ENCODE measurements at places on chromosomes 16 and 17.
A peak's percentile ranks its signal among the peaks of the same experiment; 100 is the strongest.

DNA sequence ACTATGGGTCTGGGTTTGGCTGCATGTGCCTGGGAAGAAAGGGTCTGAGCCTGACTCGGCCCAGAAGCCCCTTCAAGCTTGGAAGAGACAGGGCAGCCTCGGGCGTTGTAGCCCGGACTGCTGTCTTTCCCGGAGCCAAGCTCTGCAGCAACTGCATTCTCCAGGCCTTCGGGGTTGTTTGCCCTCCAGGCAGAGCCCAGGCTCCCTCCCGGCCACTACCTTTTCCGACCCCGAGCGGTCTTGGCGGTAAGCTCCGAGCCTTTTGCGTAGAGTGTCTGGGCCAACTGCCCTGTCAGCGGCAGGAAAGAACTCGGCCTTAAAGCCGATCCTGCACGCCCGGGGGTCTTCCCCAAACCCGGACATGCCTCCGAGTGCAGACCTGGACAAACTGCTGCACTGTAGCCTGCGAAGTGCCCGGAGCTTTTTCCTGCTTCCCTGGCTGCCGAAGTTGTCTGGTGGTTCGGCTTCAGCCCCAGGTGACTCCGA is 1.3 kb downstream of the LHX1 start:
- DNase-seq, result no peak

DNA sequence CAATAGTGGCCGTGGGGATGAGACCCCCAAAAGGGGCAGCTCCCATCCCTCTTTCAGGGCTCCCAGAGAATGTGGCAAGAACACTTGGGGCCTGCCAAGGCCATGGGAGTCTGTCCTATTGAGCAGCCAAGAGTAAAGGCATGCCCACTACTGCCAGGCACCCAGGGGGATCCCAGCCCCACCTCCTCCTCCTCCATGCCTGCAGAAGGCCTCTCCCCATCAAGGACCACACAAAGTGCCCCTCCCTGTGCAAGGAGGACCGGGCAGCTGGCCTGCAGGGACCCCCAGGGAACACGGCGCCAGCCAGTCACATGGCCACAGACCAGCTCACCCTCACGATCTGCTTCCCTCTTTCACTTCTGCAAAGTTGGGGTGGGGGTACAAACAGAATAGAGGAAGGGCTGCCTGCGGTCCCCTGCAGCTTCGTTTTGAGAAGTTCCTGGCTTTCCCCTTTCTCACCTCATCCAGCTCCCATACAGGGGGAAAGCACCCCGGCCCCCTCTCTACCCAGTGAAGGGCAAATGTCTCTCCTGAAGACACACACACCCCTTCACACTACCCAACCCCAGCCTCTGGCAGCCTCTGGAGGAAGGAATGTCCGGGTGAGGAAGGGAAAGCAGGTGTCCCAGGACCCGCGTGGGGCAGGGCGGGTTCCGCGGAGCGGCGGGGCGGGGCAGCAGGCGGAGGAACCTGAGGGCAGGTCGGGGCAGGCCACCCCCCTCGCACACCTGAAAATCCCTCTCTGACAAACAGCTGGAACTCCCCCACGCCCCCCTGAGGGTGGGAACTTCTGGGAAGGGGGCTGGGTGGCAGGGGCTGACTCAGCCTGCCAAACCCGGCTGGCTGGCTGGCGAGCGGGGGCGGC is 2.0 kb downstream of the PPP1R9B start:
- DNase-seq, result peak; percentile 79

DNA sequence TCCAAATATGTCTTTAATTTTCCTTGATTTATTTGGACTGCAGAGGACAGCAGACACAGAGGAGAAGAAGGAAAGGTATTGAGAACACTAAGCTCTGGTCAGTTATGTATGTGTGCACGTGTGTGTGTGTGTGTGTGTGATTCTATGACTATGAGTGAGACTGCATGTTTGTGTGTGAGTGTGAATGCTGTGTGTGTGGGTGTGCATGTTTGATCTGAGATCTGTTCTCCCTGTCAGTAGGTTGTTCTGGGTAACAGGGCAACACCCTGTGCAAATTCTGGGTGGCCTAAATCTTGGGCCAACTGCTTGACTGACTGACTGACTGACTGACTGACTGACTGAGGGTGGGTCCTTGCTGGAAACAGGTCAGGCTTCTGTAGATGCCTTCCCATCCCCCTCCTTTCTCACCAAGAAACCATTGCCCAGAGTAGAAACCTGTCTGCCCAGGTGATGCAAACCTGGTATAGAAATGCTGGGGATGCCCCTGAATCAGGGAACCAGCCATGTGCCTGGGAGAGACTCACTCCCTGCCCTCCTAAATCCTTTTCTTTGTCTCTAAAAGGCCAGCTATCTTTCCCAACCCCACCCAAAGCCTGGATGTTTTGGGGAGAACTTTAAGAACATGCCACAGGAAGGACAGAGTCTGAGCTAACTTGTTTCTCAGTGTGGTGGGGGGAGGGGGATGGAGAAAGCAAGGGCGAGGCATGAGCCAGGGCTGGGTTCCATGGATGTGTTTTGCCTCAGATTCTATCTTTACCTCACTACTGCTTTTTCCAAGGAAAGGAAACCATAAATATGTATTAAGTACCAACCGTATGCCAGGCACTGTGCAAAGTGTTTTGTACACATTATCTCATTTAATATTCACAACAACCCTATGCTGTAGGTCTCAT is 4.5 kb upstream of the NR1D1 start:
- no peak for DNase-seq

GRCh38 chr16:19264123-19264673 is 21.3 kb upstream of the CLEC19A start:
- DNase-seq, result no peak

- no peak for DNase-seq
Measured at GRCh38 chr17:4895657-4896331, 3.5 kb upstream of the C17orf107 start.

DNA sequence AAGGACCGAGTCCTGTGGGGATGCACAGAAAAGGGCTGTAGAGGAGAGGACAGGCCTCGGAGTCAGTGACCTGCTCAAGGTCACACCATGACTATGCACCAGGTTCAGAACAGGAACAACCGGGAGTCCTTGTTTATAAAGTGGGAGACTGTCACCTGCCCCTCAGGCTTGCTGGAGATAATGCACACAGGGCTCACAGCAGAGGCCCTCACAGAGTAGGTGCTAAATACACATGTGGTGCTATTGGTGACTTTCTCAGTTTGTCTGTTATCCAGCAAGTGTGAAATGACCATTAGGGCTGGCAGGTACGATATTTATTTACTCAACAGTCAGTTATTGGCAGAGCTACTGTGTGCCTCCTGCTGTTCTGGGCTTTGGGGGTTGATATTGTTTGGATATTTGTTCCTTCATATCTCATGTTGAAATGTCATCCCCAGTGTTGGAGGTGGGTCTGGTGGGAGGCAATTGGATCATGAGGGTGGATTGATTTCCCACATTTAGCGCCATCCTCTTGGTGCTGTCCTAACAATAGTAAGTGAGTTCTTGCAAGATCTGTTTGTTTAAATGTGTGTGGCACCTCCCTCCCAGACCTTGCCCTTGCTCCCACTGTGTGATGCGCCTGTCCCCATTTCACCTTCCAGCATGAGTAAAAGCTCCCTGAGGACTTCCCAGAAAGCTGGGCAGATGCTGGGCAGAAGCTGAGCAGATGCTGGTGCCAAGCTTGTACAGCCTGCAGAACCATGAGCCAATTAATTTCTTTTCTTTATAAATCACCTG is 162.1 kb upstream of the MPHOSPH6 start:
- no peak for DNase-seq

- no peak for DNase-seq
Measured at GRCh38 chr17:40224718-40225550, 5.8 kb downstream of the WIPF2 start.

DNA sequence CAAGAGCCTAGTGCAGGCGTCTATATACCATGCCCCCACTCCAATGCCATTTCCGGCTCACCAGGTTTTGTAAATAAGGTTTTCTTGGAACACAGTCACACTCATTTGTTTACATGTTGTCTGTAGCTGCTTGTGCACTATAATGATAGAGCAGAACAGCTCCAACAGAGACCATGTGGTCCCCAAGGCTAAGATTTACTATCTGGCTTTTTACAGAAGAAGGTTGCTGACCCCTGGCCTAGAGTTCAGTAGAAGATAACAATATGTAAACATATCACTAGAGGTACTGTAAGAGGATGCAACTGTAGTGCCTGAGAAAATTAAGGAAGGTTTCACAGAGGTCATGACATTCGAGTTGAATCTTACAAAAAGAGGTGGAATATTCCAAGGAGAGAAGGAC is 66.3 kb downstream of the CACNG1 start:
- DNase-seq, result no peak

DNA sequence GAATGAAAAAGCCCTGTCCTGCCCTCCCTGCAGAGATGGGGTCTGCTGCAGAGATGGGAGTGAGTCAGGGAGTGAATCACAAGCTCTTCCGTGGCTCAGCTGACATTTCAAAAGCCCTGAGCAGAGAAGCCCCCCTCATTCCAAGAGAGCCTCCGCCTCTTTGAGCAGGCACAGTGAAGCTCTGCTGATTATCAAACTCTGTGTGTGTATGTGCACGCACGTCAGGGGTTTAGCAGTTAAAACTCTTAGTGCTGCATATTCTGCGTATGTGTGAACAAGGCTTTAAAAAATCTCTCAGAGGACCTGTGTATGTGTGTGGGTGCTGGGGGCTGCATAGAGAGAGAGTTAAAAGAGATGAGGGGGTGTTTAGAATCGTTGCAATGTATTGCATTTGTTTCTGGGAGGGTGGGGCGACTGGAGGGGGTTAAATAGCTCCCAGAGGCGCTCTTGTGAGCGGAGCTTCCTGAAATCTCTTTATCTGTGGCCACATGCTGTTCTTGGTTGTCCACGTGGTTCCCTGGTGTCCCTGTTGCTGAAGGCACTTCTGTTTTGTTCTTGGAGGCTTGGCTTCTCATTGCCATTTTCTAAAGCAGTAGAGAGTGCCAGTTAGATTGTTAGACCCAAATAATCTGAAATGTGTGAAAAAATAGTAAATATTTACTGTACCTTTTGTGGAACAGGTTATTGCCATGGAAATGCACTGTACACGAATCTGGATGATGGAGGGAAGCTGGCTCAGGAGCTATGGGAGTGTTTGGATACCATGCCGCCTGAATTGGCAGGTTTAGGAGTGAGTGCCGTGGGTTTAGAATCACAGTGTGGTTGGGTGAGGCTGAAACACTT is 116.6 kb downstream of the PRKCB start:
- no peak for DNase-seq

GRCh38 chr17:29628644-29629043 is 5.9 kb upstream of the CORO6 start:
- no peak for DNase-seq

DNA sequence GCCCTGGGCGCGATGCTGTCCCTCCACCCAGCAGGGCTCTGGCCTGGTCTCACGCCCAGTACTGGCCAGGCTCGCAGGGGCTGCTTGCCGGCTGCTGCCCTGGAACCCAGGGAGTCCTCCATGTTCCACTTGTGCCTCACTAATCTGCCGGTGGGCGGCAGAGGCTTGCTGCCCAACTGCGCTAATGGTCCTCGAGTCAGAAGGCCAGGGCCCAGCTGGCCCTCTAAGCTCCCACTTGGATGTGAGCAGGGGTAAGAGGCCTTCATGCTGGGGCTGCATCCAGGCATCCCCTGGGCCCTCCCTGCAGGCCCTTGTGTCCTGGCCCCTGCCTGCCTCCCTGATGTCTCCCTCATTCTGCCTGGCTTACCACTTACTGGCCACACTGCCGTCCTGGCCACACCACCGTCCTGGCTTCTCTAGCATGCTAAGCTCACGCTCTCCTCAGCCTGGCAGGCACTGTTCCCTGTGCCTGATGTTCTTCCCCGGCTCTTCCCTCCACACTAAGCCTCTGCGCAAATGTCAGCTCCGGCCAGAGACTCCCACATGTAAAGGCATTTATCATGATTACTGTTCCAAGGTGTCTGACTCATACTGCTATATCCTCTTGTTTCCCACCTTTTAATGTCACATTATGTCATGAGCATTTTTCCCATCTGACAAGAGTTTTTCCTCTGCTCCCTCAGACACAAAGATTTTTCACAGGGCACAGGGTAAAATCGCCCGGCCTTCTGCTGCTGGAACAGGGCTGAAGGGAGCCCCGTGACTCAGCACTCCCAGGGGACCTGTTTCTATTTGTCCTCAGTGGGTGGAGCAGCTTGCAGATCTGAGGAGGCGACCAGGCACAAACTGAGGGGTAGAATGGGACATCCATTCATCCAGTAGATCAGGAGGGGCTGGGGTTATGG is 15.9 kb downstream of the B9D1 start:
- no peak for DNase-seq

DNA sequence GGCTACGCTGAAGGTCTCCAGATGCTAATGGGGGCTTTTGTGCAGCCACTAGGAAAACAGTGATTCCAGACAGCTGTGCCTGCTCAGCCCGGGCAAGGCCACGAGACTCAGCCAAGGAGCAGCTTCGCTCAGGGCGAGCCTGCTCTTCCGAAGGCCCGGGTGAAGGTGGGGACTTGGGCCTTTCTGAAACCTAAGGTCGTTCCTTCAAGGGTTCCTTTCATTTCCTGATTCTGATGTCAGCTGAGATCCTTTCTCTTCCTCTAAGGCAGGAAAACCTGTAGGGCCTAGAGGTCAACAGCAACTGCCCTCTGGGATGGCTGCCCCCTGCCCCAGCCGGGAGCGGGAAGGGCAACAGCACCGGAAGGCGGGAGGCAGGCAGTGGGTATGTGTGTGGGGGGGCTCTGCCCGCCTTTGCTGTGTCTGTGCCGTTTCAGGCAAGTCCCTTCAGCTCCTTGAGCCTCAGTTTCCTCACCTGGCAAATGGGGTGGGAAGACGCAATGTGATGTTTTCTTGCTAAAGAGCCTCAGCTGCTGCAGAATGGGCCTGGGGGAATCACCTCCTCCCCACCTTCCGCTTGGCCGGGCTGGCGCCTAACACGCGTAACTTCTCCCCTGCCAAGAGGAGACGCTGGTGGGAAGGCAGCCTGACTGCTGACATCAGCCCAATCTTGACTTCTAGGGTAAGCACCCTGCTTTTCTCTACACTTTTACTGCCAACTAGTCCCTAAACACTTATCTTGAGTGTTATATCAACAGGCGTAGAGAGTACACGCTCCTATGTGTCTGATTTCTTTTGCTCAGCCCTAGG is 32.8 kb downstream of the IRF8 start:
- no peak for DNase-seq

- no peak for DNase-seq
Measured at GRCh38 chr17:381941-382643, 29.5 kb upstream of the RPH3AL start.

- no peak for DNase-seq
Measured at GRCh38 chr17:44014133-44014436, 678 bp downstream of the TMEM101 start.

All from stimulated activated CD4-positive, alpha-beta T cell treated with anti-CD3 and anti-CD28 coated beads, TNF-alpha, amount 100 ng/mL, for 1 hour (primary cell).